SJCRH30 (cell line): ENCODE measurements at places on chromosomes 2 and 18. TPM values are rescaled to one million over a fixed set of nuclear protein-coding genes. Genes with fewer than 3 reads are reported as not detected.

The CTDP1 gene
- 8.8 and 9.9 TPM in 2 replicates for total RNA-seq

The TMEFF2 gene
- total RNA-seq: 5.0 and 7.0 TPM in 2 replicates

The CIB4 gene
- total RNA-seq: not detected in 2 replicates

The HOXD4 gene
- total RNA-seq: not detected in 2 replicates

The NIFK gene
- total RNA-seq: 115 and 118 TPM in 2 replicates

The SPRED2 gene
- 20.8 and 22.3 TPM in 2 replicates for total RNA-seq

The LOXHD1 gene
- not detected in 2 replicates for total RNA-seq

The NEURL3 gene
- total RNA-seq: 0.10 TPM in 1 of 2 replicates, not detected in the other

The IL36RN gene
- not detected in 2 replicates for total RNA-seq

The SLC9A4 gene
- total RNA-seq: 0.04 TPM in 1 of 2 replicates, not detected in the other

The CYP1B1 gene
- not detected in 2 replicates for total RNA-seq

- no peak for DNase-seq
- no peaks in the 10 kb centered on the region for H3K4me1 ChIP-seq
- H3K4me3 ChIP-seq: no peak overlapping the region
- no peak overlapping the region for H3K27ac ChIP-seq
Measured at GRCh38 chr2:190965580-190966222, 48.3 kb downstream of the STAT1 start.

DNA sequence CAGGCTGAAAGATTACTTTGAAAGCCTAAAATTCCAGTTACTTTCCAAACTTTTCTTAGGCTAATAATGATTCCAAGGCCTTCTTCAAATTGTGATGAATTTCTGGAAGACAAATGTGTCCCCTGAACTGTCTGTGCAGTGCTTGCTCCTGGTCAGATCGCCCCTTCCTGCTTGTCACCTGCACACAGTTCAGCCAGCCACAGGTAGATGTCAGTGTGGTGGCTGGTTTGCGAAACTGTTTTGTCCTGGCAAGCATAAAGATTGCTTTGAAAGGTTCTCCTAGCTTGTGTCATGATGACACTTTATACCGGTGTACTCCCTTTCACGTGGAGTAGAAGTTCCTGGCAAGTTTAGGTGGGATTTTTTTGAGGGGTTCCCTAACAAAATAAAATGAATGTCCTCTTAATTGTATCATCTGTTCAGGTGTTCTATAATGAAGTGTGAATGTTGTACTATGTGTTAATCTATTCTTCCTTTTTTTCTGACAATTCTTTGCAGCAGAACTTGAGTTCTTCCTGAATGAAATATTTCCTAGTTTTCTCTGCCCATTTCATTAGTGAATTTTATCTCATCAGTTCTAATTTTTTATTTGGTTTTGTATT, 298.8 kb downstream of the ZNF407 start:
- H3K27me3 ChIP-seq: no peaks in the 10 kb centered on the region
- no peaks in the 10 kb centered on the region for H3K36me3 ChIP-seq
- H3K4me1 ChIP-seq: peaks cover 25% of the 10 kb centered on the region
- H3K4me3 ChIP-seq: no peak overlapping the region

DNA sequence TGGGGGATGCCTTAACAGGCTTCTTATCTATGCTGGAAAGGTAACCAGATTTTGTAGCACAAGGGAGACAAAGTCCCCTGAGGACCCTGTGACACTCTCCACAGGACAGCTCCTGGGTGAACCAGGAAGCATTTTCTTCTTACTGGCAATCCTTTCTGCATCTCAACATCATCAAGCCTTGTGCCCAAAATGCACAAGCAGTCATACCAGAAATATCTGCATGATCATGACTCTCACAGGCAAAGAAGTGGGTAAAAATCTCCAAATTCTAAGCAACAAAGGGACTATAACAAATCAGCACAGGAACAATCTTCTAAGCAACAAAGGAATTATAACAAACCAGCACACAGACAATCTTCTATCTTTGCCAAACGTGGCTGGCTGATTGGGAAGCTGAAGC, 99.1 kb upstream of the CD226 start:
- H3K4me3 ChIP-seq: no peak overlapping the region
- H3K27ac ChIP-seq: no peak overlapping the region
- H3K4me1 ChIP-seq: no peaks in the 10 kb centered on the region
- H3K27me3 ChIP-seq: no peaks in the 10 kb centered on the region
- no peaks in the 10 kb centered on the region for H3K36me3 ChIP-seq

DNA sequence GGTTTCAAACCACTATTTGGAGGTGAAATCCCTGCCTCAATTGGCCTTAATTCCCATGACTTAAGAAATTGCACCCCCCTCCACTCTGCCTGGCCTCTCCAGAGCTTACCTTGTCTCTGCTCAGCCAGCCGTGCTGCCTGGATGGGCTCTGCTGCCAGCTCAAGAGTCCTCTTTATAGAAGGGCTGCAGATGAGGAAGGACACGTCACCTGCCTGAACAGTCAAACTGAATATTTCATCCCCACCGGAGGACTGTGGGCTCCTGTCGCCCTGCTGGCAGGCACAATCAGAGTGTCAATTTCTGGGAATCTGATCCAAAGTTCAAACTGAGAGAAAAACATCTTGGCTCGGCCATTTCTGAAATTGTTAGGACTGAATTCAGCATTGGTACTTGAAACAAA, at the start of gene OTOS:
OTOS (minus strand) TSS at position 148 of the 400 bp plus-strand sequence. CDS start 332 bp downstream, outside the sequence.
- no peak for DNase-seq
- peaks cover 31% of the 10 kb centered on the region for H3K27me3 ChIP-seq
- no peak within 1 kb of the TSS for H3K27ac ChIP-seq
- H3K4me1 ChIP-seq: peaks cover 5% of the 10 kb centered on the region; the same call in 1 of the 2 replicates
- no peaks in the 10 kb centered on the region for H3K36me3 ChIP-seq

GRCh38 chr2:235946590-235946989, 221.6 kb downstream of the GBX2 start:
- H3K36me3 ChIP-seq: no peaks in the 10 kb centered on the region
- no peaks in the 10 kb centered on the region for H3K27me3 ChIP-seq
- no peak for DNase-seq
- H3K4me3 ChIP-seq: no peak overlapping the region
- H3K27ac ChIP-seq: no peak overlapping the region

GRCh38 chr2:126657636-126658318, 1.8 kb downstream of the GYPC start:
- peak; percentile 74 for DNase-seq
- H3K27ac ChIP-seq: peak overlapping the region; percentile 72
- peak overlapping the region; percentile 79 for H3K4me3 ChIP-seq
- peaks cover 18% of the 10 kb centered on the region for H3K4me1 ChIP-seq

GRCh38 chr2:196459539-196459938, 180.0 kb upstream of the CCDC150 start:
- no peaks in the 10 kb centered on the region for H3K27me3 ChIP-seq
- no peaks in the 10 kb centered on the region for H3K4me1 ChIP-seq
- peak; percentile 7 for DNase-seq
- H3K36me3 ChIP-seq: no peaks in the 10 kb centered on the region
- H3K27ac ChIP-seq: no peak overlapping the region

- peaks cover 42% of the 10 kb centered on the region for H3K36me3 ChIP-seq
- H3K4me3 ChIP-seq: no peak overlapping the region
- H3K4me1 ChIP-seq: no peaks in the 10 kb centered on the region
Measured at GRCh38 chr2:9471206-9471605, 3.1 kb upstream of the IAH1 start.

DNA sequence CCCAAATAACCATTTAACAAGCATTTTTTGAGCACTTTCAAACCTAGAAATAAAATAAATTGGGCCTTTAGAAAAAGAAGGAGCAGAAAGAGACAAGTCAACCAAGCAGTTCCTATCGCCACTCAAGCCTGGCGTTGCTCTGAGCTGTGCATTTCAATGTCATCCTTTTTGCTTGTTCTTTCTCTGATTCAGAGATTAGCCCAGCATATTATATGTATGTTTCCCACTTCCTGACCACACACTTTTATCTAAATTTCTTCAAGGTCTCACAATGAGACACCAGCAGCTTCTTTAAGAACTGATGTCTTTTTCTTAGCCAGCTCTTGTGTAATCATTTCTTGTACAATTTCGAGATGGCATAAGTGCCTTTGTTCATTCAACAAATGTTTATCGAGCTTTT, 344.5 kb upstream of the ID2 start:
- H3K4me1 ChIP-seq: no peaks in the 10 kb centered on the region
- H3K27me3 ChIP-seq: no peaks in the 10 kb centered on the region
- H3K36me3 ChIP-seq: no peaks in the 10 kb centered on the region

- H3K4me3 ChIP-seq: peak overlapping the region; percentile 6; the same call in 1 of the 2 replicates
- H3K27ac ChIP-seq: peak overlapping the region; percentile 94
- no peaks in the 10 kb centered on the region for H3K36me3 ChIP-seq
Measured at GRCh38 chr2:128396500-128396891, 77.8 kb upstream of the HS6ST1 start.

GRCh38 chr2:71716697-71717624, 263.6 kb downstream of the DYSF start:
- peaks cover 44% of the 10 kb centered on the region for H3K4me1 ChIP-seq
- peak overlapping the region; percentile 48 for H3K27ac ChIP-seq
- H3K36me3 ChIP-seq: no peaks in the 10 kb centered on the region

DNA sequence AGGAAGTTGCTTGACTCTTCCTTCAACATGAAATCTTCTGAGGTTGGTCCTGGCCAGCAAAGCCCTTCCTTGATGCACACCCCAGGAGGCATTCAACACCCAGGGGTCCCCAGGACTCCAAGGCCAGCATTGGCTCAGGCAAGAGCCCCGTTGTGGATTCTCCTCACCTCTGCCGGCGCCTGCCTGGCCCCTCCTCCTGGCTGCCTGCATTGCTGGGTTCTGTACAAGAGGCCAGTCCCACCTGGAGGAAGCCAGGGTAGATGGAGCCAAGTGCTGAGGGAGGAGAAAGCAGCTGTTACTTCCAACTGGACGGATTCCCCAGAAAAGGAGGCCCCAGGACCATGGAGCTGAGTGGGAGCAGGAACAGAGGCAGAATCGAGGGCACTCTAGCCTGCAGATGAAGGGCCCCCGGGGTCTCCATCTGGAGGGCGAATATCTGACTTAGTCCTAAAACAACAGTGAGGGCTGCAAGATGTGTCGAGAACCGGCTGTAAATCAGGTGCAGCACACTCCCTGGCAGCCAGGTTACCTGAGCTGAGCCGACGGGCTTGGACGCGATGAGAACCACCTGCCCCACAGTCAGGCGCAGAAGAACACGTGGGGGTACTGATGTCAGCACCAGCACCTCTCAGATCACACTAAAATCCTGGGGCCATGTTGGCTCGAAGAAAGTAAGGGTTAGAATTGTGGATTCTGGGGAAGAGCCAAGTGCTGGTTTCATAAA, 399.6 kb upstream of the SALL3 start:
- no peak overlapping the region for H3K4me3 ChIP-seq
- no peaks in the 10 kb centered on the region for H3K27me3 ChIP-seq
- DNase-seq: no peak
- no peaks in the 10 kb centered on the region for H3K4me1 ChIP-seq
- H3K36me3 ChIP-seq: no peaks in the 10 kb centered on the region

DNA sequence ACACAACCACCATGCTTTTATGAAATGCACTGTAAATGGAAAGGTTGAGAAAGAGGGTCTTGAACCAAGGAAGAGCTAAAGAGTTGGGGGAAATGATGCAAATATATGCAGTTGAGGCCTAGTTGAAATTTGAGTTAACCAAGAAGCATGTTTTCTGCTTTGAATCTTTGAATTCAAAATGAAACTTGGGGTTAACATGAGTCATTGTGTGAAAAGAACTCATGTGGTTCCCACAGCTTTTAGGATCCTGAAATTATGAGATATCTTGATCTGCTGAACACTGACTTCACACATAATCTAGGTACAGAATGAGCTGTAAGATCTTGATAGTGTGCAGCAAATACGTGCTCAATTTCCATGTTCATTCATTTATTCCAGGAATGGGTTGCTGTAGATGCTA, 422.9 kb upstream of the TRIB2 start:
- no peaks in the 10 kb centered on the region for H3K36me3 ChIP-seq
- no peak overlapping the region for H3K4me3 ChIP-seq
- H3K4me1 ChIP-seq: no peaks in the 10 kb centered on the region
- H3K27me3 ChIP-seq: no peaks in the 10 kb centered on the region

DNA sequence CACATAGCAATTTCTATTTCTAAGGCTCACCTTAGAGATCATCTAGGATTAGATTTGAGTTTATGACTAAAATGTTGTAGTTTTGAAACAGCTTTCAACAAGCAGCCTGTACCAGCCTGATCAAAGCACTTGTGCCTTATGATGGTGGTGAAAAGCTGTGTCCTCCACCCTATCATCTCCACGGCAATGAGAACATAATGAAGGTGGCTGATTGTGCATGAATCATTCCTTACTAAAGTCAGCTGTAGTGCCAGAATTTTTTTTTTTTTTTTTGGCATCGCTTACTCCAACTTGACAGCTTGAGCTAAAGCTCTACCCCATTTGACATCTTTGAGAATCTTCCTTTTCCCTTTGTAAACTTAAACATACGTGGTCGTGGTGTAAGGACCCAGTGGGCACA, 86.0 kb downstream of the DCC start:
- no peaks in the 10 kb centered on the region for H3K27me3 ChIP-seq
- peaks cover 18% of the 10 kb centered on the region for H3K4me1 ChIP-seq
- H3K36me3 ChIP-seq: no peaks in the 10 kb centered on the region
- H3K27ac ChIP-seq: no peak overlapping the region
- no peak overlapping the region for H3K4me3 ChIP-seq

DNA sequence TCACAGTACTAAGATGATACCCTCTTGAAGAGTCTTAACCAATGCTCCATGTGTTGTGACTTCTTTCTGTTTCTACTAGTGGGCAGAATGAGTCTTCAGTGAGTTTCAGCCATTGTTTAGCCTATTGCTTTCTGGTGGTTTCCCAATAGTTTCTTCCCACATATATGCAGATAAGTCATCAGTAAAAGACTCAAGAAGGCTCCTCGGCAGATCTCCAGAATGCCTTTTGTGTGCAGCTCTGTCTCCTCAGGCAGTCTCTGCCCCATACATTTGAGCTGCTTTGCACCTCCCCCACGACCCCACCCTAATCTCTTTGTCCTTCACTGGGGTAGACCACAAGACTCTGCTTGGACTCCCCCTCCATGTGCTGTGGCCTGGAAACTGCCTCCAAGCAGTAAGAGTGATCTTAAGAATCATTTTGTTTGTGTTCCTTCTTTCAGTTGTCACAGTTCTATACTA, 71.6 kb upstream of the CHRNA1 start:
- no peaks in the 10 kb centered on the region for H3K36me3 ChIP-seq
- H3K27me3 ChIP-seq: no peaks in the 10 kb centered on the region
- peak overlapping the region; percentile 29 for H3K27ac ChIP-seq
- DNase-seq: peak; percentile 26
- H3K4me1 ChIP-seq: peaks cover 34% of the 10 kb centered on the region
- no peak overlapping the region for H3K4me3 ChIP-seq

DNA sequence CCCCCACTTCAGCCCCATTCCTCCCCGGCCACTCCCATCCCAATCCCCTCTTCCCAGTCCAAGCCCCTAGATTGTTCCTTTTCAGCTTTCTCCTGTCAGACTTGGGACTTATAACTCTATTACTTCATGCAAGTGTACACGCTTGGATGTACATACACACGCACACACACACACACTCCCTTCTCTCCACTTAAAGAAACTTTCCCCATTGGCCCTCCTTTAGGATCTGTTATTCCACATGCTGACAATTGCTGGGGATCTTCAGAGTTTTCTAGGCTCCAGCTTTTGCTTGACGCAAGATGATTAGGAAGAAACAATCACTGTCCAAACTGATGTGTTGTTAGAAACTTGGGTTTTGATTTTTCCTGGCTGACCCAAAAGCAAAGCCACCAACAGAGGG, 75.4 kb downstream of the CDK15 start:
- H3K4me3 ChIP-seq: no peak overlapping the region
- DNase-seq: no peak
- peaks cover 3% of the 10 kb centered on the region; the same call in 1 of the 2 replicates for H3K27me3 ChIP-seq
- no peak overlapping the region for H3K27ac ChIP-seq
- 0 out of 2 replicates have a peak, but pooled peaks cover 3% of the 10 kb centered on the region for H3K4me1 ChIP-seq
- H3K36me3 ChIP-seq: no peaks in the 10 kb centered on the region

GRCh38 chr2:218262631-218263586, 2.1 kb downstream of the GPBAR1 start:
- H3K27ac ChIP-seq: no peak overlapping the region
- peaks cover 18% of the 10 kb centered on the region; the same call in 1 of the 2 replicates for H3K4me1 ChIP-seq
- no peak for DNase-seq
- H3K36me3 ChIP-seq: peaks cover 6% of the 10 kb centered on the region
- H3K27me3 ChIP-seq: no peaks in the 10 kb centered on the region

- no peaks in the 10 kb centered on the region for H3K36me3 ChIP-seq
- H3K27ac ChIP-seq: no peak overlapping the region
- no peaks in the 10 kb centered on the region for H3K4me1 ChIP-seq
Measured at GRCh38 chr2:52695731-52696130, 1071.9 kb upstream of the CHAC2 start.
